Activated CD8-positive, alpha-beta memory T cell treated with anti-CD3 and anti-CD28 coated beads for 4 hours (primary cell): ENCODE measurements at places on chromosomes 7 and 10.

DNA sequence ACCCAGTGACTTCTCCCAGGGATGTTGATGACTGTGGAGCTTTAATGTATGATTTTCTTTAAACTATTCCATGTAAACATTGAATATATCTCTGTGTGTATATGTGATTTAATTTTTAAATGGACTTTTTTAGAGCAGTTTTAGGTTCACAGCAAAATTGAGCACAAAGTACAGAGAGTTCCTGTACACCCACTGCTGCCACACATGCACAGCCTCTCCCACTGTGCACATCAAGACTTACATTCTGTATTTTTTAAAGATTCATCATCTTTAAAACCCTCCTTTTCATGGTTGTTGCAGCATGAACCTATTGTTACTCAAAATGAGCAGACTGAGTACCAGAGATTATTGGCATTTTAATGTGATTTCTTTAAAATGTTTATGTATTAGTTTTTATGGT, 51.3 kb downstream of the WIPF3 start:
- DNase-seq, result no peak

DNA sequence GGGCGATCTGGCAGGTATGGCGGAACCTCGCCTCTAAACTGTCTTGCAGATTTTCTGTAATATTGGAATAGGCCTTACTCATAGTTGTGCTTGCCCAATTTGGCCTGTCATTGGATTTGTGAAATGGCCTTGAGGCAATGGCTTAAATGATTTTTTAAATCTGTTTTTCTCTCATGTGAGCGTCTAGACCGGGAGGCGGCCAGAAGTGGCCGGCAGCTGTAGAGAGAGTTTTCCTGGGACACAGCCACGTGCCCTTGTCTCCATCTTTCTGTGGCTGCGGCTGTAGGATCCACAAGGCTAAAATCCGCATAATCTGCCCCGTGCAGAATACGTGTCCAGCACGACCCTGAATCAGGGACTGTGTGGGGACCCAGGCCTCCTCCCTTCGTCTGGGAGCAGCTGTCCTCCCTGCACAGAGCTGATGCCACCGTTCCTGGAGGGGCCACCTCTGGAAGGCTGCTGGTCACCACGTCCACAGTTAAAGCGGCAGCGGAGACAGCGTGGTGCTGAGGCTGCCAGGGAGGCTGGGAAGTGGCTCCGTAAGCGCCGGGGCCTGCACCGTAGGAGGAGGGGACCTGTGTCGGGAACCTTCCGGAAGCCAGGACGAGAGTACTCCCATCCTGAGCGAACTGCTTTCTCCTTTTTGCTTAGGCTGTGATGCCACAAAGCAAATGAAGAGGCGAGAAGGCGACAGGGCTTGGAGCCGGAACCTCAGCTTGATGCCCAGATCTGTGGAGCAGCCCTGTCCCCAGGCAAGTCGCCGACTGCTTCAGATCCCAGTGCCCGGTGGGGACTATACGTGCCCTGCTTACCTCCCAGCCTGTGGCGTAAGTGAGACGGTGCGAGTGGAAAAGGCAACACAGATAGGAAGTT, 99.8 kb downstream of the DYNC2I1 start:
- DNase-seq, result no peak

- no peak for DNase-seq
Measured at GRCh38 chr7:94431619-94432280, 37.1 kb downstream of the COL1A2 start.

- no peak for DNase-seq
Measured at GRCh38 chr7:2661602-2662272, 26.3 kb upstream of the AMZ1 start.

DNA sequence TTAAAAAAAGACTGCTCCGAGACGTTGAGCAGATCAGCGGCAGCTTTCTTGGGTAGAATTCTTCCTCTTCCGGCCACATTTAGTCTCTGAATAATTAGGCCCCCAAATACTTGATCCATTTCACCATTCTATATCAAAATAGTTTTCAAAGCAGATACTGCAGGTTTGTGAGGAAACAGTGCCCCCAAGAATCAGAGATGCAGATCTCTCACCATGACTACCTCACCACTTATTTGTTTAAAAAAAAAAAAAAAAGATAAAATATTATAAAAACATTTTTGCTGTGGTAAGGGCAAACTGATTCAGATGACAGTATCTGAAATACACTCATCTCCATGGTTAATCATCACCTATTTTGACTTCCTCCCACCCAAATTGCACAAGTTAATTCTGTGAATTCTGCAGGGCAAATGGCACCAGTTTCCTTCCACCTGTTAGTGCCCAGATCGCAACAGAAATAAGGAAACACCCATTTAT, 210.4 kb downstream of the FAM107B start:
- DNase-seq, result no peak

DNA sequence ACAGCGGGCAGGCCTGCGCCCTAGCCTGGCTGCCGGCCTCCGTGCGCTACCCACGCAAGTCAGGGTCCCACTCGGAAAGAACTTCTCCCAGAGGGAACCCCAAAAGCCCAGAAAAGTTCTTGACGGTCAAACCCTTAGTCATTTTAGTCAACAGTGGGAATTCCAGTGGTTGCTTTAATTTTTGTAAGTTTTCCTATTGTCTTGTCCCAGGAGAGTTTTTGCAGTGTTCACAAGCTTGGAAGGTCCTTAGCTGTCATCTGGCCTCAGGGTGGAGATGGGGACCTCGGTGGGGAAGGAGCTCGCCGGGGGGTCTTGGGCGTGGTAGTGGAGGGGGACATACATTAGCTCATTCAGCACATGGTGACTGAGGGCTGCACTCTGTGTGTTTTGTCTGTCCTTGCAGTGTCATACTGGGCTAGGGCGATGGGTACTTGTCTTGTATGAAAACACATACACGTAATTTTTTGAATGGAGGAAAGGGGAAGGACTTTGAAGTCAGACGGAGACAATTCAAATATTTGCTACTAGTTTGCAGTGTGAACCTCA, 736 bp downstream of the MINDY4 start:
- DNase-seq, result no peak

DNA sequence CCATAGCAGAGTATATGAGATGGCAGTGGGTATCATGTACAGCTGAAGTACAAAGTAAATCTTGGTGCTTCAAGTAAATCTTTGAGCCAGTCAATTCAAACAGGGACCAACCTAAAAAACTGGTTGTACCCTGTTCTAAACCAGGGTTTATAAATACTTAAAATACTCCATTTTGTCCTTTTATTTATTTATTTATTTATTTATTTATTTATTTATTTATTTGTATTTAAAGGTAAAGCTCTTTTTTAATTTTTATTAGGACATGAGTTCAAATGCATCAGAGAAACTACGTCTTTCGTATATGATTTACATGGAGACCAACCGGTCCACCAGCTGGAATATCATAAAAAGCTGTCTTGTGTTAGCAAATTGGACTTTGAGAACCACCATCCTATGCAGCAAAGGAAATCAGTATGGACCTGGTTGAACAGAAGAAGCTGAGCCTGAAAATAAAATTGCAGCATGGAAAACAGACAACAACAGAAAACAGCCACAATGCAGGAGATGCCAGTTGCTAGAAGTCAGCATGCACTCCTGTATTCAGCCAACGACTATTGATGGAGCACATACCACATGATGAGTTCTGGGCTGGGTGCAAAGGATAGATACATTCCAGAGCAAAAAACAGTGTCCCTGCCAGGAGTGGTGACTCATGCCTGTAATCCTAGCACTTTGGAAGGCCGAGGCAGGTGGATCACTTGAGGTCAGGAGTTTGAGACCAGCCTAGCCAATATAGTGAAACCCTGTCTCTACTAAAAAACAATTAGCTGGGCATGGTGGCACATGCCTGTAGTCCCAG, 60.0 kb downstream of the PLXNA4 start:
- no peak for DNase-seq

GRCh38 chr10:2631557-2632205, 435.7 kb upstream of the PFKP start:
- DNase-seq, result no peak

- DNase-seq, result no peak
Measured at GRCh38 chr7:70614237-70615045, 517.5 kb upstream of the GALNT17 start.

DNA sequence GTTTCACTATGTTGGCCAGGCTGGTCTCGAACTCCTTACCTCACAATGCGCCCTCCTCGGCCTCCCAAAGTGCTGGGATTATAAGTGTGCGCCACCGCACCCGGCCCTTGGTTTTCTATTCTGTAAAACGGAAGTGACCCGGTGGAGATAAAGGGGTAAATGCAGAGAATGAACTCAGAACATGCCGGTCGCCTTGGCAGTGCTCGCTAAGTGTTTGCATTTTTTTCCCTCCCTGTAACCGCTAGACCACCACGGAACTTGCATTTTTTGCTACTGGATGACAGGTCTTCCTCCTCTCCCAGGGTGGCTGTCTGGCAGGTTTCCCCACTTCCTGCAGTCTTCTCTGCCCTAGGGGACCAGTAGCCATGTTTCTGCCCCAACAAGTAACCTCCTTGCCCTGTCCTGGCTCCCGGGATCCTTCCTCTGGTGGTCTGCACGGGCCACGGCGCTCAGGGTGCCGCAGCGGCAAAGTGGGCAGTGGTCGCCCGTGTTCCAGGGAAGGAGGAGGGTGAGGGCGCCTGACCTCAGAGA, 18.8 kb upstream of the GNA12 start:
- no peak for DNase-seq

DNA sequence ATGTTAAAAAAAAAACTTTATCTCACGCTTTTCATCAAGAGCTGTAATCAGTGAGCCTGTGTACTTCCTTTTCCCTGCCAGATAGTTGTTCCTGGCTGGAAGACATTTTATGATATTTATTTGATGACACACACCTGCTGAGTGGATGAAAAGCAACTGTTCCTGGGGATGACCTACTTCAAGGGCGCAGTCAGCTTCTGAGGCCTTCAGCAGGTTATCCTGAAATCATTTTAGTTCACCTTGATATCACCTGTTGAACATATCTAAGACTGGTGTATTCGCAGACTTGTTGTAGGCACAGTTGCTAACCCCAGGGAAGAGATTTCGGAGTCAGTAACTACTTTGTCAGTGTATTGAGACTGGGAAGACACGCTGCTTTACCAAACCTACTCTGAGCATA, 234.5 kb upstream of the TCF7L2 start:
- DNase-seq, result no peak

DNA sequence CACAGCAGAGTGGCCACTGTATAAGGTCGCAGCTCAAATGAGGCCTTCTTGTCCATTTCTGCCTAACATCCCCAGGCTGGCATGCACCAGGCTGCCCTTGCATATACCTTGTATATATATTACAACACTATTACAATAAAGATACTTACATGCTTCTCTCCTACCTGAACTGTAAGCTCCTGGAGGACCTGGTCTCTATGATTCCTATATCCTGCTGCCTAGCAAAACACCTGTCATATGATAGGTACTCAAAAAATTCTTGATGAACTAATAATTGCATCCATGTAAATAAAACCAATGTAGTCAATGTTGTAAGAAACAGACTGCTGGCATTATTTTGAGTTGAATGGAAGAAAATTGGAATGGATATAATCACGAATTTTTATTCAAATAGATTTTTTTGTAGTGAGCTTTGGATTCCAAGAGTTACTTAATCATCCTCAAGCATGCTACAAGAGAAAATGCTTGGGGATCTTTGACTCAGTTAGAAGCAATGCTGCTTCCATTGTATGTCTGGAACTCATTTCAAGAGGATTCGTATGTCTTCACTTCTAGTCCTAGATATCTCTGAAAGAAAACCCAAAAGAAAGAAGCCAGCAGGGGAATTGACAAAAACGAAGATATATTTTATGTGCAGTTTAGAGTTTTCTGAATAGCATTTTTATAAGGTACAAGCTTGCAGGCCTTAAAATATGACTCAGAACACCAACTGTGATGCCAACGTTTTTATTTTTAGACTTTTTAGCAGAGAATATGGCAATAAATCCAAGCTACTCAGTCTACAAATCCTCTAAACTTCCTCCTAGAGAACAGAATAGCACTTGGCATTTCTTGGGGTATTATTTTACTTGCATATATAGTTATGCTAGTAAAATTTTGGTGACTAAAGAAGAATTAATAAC, 53.1 kb downstream of the OSBPL3 start:
- DNase-seq, result no peak

GRCh38 chr7:17301471-17302456, 3.3 kb downstream of the AHR start:
- peak; percentile 13 for DNase-seq

DNA sequence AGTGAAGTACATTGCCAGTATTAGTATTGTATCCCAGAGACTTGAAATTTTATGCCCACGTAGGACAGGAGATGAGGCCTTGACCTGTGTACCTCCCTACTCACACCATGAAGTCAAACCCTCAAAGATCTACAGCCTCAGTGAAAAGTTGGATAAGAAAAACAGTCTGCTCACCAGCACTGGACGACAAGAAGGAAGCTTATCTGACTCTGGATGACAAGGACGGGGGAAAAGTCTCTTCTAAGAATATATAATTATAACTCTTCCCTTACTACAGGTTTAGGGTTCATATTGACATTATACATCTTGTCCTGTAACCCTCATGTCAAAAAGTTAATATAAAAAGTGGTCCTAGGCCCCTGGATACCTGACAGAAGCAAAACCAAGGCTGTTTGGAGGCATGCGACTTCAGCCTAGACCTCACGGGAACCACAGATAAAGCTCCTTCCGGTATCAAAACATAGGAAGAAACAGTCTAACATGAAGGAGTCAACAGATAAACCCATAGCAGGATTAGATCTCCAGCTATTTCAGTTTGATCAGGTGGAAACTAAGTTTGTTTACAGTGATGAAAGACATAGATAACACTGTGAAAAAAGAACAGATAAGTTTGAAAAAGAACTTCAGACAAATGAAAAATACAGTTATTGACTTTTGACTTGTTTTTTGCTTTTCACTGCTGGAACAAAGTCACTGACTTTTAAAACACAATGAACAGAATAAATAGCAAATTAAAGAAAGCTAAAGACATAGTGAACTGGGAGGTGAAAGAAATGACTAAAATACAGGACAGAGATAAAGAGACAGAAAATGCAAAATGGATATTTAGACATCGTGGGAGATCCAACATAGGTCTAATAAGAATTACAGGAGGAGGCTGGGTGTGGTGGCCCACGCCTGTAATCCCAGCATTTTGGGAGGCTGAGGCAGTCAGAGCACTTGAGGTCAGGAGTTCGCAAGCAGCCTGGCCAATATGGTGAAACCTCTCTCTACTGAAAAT, 145.9 kb downstream of the PHTF2 start:
- DNase-seq, result no peak

- no peak for DNase-seq
Measured at GRCh38 chr10:90998733-90999511, 78.0 kb upstream of the ANKRD1 start.

GRCh38 chr7:97025983-97026714, 1.5 kb upstream of the DLX5 start:
- DNase-seq, result no peak

- no peak for DNase-seq
Measured at GRCh38 chr10:72322030-72322279, 32.8 kb downstream of the DNAJB12 start.

DNA sequence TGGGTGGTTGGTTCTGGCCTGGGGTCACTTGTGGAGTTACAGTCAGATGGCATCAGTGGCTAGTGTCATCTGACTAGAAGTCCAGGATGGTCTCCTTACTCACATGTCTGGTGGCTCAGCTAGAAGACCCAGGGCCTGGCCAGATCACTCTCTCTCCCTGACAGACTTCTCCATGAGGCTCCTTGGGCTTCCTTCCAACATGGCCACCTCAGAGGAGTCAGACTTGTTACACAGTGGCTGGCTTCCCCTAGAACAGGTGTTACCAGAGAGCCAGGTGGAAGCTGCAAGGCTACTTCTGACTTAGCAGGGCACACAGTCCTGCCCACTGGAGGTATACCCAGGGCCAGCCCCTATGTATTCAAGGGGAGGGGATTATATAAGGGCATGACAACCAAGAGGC, 44.2 kb upstream of the MYL10 start:
- DNase-seq, result no peak

GRCh38 chr10:35224045-35224740, 97.5 kb downstream of the CREM start:
- no peak for DNase-seq

GRCh38 chr10:106557053-106557452, 607.5 kb downstream of the SORCS1 start:
- no peak for DNase-seq
